ENCODE measurements at places on chromosomes 6 and 20.

DNA sequence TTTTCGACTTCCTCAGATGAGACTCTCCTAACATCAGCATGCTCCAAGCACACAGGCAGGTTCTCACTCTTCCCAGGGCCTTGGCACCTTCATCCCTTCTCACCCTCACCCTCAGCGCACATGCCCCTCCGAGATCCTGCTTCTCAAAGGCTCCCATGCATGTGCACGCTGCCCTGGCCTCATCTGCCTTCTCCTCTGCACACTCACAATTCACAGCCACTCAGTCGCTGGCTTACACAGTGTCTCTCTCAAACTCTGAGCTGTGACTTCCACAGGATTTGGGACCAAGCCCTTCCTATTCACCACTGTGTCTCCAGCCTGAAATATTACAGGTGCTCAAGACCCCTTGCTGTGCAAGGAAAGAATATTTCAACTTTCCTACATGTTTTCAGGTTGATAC, 30.3 kb downstream of the WDR27 start:
- no peak for DNase-seq

DNA sequence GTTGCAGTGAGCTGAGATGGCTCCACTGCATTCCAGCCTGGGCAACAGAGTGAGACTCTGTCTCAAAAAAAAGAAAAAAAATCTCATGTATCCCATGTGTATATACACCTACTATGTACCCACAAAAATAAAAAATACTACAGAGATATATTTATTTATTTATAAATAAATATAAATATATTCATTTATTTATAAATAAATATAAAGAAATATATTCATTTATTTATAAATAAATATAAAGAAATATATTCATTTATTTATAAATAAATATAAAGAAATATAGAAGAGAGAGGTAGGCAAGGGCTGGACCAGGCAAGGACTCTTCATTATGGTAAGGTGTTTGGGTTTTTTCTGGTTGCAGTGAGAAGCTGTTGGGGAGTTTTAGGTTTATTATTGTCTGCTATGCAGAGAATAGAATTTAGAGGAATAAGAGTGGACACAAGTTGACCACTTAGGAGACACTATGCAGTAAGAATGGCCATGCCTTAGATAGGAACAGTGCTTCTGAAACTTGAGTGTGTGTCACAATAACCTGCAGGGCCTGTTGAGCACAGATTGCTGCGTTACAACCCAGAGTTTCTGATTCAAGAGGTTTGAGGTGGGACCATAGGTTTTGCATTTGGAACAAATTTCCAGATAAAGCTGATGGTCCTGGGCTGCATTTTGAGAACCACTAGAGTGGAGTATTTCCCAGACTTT, 254.2 kb downstream of the EYA4 start:
- no peak for DNase-seq

DNA sequence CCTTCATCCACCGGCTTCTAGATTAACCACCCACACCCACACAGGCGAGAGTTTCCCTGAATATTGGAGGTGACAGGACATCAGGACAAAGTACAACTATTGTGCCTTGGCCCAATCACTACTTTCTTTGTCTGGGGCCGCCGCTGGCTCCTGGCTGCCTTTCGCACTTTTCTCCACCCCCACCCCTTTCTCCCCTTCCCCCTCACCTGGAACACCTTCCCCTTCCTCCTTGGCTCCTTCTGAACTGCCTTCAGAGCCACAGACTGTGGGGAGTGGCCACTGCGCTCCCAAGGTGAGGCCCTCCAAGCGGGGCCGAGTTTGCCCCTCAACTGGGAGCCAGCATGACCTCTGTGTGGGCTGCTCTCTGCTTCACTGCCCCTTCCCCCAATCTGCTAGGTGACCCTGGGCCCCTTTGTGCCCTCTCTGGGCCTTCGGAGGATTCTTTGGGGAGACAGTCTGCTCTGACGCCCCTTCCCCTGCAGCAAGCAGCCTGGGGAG, 3.0 kb upstream of the VEGFA start:
- DNase-seq = no peak

GRCh38 chr6:33428224-33428965, 8.5 kb downstream of the SYNGAP1 start:
- no peak for DNase-seq

GRCh38 chr6:43200541-43200940, 18.5 kb downstream of the CUL9 start:
- DNase-seq = no peak

DNA sequence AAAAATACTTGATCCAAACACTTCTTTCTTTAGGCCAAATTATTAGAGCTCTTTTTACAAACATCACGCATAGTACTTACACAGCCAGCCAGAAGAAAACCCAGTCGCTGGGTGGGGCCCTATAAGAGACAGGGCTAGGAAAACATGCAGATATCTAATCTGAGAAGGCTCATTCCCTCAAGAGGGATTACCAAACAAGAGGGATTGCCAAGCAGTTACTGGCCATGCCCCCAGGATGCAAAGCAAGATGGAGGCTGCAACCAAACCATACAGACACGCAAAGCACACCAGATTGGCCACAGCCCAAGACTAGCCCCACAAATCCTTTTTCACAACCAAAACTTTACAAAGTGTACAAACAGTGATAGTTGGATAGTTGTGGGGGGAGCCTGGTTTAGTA, 1235.4 kb upstream of the GJE1 start:
- no peak for DNase-seq

- no peak for DNase-seq
These were observed 164.2 kb upstream of the ATXN1 start for GRCh38 chr6:16925461-16925860.

DNA sequence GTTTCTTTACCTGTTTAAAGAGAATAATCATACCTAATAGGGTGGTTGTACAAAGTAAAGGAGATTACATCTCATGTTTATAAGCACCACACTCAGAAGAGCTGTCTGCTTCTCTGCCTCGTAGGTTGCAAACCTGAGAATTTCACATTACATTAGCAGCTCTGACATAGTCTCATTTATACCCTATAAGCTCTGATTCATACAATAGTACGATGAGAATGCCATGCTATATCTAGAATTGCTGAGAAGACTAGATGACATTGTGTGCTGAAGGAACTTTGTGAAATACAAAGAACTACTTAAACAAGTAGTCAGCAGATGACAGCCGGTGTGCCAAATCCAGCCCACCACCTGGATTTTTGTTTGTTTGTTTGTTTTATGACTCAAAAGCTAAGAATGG, 121.2 kb downstream of the ADAT2 start:
- DNase-seq = no peak

- no peak for DNase-seq
These were observed 40.4 kb upstream of the POLR1H start for GRCh38 chr6:30020626-30021025.

DNA sequence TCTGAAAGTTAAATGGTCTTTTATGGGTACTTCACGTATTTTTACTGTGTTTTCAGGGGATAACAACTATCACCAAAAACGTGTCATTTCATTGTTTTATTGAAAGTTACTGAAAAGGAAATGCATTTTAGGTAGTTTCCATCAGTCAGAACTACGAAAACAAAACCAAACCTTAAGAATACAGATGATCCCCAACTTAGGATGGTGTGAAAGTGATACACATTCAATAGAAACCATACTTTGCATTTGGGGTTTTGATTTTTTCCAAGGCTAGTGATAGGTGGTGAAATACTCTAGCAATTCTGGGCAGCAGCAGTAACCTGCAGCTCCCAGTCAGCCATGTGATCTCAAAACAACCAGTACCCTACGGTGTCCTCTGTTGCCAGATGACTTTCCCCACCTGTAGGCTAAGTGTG, 25.9 kb upstream of the EFHC1 start:
- no peak for DNase-seq

DNA sequence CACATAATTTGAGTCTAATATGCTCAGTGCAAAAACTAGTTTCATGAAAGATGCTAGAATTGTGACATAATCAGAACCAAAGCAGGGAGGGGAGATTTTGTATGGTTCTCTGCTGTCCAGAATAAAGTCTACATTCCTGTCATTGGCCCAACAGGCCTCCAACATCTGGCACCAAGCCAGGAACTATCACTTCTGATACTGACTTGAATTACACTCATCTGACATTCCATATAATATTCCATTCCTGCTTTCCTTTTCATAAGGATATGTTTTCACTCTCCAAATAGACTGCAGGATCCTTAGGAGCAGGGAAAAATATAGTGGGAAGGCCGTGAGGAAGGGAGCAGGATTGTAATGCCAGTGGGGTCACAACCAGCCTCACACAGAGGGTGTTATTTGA, 84.6 kb upstream of the BTN3A2 start:
- DNase-seq = no peak

GRCh38 chr6:49635480-49635879, 1.2 kb downstream of the RHAG start:
- DNase-seq = no peak

DNA sequence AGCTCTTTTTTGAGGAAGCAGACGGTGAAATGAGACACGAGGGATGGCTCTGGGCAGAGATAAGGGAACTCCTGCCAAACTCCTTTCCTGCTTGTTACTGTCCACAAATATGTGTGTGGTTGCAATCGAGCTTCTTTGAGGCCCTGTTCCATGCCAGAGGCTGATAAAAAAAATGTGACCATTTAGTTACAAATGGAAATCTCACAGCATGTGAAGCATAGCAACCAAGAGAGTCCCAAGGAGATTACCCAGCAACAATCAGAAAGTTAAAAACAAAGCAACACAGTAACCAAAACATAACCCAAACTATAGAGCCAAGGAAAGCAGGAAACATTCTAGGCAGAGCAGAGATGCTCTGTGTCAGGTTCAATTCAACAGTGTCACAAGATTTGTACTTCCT, 35.4 kb upstream of the HMGN3 start:
- no peak for DNase-seq

- DNase-seq = no peak
These were observed 2.0 kb downstream of the XKR7 start for GRCh38 chr20:31969991-31970390.

DNA sequence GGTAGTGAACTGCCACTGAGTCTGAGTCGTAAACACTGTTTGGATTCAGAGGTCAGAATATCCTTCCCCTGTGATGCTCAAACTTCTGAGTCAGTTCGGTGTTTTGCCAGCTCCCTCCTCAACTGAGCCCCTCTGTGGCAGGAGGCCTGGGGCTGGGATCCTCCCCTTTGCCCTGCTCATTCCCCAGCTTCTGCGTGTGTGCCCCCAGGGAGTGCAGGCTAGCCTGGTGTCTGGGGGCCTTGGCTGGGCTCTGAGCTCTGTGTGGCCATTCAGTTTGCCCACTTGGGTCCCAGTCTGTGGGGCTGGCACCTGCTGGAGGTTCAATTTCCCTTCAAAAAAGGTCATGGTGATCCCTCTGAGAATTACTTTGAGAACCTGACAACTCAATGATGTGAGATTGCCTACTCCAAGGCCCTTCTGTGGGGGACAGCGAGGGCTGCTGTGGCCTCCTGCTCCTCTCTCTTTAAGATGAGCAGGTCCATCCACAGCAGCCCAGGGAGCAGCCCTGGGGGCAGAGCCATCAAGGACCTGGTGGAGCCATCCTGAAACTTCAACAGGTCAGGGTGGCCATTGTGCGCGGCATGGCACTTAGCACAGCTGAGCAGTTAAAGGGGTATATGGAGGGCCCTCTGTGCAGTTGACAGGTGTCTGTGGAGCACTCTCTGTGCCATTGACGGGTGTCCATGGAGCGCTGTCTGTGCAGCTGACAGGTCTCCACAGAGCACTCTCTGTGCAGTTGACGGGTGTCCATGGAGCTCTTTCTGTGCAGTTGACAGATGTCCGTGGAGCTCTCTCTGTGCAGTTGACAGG, 147.2 kb downstream of the SYCP2 start:
- DNase-seq = no peak

DNA sequence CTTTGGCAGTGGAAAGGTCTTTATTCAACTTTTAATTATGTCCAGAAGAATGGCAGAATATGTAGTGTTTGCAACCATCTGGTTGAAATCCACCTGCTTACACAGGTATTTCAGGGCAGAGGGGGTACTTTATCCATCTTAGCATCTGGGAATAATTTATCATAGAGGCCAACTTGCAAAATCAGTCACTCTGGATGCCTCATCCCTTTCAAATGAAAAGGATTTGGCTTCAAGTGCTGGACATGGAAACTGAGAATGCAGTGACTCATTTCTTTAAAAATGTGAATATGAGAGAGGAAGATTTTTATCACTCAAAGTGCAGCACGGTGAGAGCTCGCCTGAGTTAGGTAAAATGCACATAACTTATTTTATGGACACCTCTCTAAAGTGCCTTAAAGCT, 758.3 kb downstream of the KIF16B start:
- DNase-seq = no peak

- no peak for DNase-seq
These were observed 1.2 kb downstream of the LIME1 start for GRCh38 chr20:63737695-63737944.

- DNase-seq = no peak
These were observed 28.9 kb upstream of the RIPK1 start for GRCh38 chr6:3039384-3039783.

DNA sequence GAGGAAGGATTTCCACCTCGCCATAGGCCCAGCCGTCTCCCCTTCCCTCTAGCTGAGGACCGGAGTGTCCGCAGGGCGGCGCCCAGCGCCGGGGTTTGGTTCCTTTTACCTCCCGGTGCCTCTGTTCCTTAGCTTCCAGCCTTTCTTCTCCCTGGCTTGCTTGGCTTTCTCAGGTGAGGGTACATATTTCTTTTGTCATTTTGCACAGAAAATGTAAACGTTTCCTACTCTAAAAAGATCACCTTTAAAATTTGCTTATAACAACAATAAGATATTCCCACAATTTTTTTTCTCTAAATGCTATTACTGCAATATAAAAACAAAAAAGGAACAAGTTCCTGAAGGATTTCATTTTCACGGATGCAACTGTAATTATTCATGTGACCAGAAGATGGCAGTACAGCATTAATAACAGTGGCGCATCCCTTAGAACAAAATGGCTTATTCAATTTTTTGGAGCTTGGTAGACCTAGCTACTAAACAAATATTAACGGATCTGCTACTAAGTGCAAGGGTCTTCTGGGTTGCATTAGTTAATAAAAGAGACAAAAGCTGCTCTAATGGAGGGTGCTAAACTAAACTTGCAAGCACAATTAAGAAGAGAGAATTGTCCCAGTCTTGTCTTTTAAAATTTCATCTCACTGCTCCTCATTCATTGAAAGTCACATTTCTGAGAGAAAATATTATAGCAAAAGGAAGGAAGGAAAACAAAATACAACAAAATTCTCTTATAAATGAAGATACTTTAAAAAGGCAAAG, 172.9 kb downstream of the ADGRG6 start:
- no peak for DNase-seq
